HS-5 (cell line): ENCODE measurements at places on chromosomes 5 and 9.

DNA sequence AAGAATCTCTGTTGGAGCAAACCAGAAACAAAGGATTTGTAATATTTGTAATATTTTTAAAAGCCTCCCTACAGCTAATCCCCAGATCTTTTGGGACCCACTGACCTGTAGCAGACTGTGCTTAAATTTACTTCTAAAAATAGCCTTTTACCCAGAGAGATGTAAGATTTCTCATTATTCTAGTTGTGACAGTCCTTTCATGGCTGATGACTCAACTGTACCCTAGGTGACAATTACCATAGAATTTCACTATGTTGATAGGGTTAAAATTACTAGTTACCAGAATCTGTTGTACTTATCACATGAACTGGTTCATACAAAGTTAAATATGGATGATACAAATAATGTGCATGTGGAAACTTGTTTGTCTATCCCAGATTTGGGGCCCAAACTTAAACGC, 543.9 kb upstream of the SEMA6A start:
- DNase-seq, result no peak

DNA sequence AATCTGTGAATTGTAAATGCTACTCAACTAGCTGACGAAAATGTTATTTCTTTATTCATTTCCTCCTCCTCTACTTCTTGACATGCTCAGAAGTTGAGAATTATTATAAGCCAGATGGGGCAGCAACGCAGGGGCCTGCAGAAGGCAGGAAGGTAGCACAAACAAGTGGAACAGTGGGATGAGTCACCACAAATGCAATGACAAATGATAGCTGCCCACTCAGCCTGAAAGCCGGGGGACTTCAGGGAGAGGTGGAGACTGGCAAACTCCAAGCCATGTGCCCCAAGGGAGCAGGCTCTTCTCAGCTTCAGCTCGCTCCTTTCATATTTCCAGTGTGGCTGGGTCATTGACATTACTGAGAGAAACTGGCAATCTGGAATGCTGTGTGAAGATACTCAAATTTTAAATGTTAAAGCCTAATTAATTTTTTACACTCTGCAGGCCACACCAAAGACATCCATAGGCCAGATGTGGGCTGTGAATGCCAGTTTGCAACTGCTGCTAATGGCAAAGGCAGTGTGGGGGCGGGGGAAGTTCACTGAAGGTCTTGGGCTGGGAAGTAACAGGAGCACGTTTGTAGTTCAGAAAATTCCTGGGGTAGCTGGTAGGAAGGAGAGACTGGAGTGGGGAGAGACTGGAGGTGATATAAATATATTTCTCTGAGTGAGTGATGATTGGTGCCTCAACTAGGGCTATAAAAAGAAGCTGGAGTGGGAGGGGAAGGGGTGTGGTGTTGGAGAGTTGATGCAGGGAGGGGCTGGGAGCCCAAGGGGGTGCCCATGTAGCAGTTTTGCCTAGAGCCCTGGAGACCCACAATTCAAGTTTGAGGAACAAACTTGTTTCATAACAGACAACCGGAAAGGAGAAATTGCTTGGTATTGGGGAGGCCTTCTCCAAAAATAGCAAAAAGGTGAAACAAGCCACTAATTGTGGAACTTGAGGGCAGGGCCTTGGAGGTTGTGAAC, 20.8 kb upstream of the ADRB2 start:
- no peak for DNase-seq

- DNase-seq, result no peak
These were observed 628.2 kb upstream of the KLF4 start for GRCh38 chr9:108117795-108118194.

GRCh38 chr5:31317665-31318064, 124.2 kb downstream of the CDH6 start:
- DNase-seq, result no peak

DNA sequence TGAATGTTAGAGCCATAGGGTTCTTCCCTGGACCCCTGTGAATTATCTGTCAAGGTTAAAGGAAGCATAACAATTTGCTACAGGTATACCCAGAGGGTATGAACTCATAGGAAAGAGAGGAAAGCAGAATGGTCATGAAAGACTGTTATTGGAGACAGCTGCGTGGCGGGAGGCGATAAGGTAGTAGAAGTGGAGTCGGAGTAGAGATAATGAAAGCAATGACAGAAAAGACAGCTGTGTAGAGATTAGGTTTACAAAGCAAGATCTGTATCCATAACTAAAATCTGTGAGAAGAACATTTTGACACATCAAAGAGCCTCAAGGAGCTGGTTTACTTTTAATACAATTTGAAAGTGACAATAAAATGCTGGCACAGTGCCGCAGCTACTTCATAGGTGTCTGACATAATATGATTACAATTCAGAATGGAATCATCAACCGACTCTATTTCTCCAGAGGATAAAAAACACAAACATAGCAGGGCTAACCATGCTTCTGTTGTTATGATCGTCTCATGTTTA, 603.9 kb downstream of the CDH12 start:
- no peak for DNase-seq

- DNase-seq, result no peak
These were observed 670.8 kb downstream of the ACTL7B start for GRCh38 chr9:108184941-108185340.

GRCh38 chr9:14139287-14139686, 174.7 kb downstream of the NFIB start:
- no peak for DNase-seq

GRCh38 chr5:2039180-2039531, 156.4 kb upstream of the IRX4 start:
- no peak for DNase-seq

DNA sequence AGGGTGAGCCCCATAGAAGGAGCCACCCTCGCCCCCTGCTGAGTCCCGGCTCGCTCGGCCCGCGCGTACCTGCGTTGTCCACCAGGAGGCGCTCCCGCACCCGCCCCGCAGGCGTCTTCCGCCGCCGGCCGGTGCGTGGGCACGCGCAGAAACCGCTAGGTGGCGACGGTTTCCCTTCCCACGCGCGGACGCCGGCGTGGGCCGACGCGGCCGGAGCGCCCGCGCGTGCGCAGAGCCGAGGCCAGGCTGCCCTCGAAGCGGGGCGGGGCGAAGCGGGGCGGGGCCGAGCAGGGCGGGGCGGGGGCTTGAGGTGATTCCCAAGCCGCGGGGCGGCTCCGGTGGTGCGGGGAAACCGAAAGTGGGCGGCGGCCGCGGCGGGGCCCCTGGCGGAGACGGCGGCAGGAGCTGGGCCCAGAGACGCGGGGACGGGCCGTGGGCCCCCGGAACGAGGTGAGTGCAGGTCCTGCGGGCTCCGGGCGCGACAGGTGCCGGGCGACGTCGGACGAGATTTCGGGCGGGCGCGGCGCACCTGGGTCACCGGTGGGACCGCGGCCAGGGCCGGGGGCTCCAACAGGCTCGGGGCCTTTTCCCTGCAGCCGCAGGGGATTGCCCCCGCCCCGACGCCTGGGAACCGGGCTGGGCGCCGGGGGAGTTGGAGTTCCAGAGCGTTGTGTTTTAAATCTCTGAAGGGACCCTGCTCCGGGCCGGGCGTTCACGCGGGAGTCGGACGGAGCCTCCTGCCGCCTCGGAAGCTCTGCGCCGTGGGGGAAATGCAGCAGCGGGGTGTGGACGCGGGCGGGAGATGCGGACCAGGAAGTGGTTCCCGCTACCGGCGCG, at the start of gene TDRD7:
TDRD7 (plus strand) TSS at position 308 of the 837 bp plus-strand sequence. CDS start 16,370 bp downstream, outside the sequence.
- no peak for DNase-seq

GRCh38 chr5:33781286-33781685, 110.5 kb downstream of the ADAMTS12 start:
- DNase-seq, result peak; percentile 65

GRCh38 chr5:152264645-152265254, 140.3 kb downstream of the NMUR2 start:
- DNase-seq, result peak; percentile 5

- DNase-seq, result no peak
These were observed 572.6 kb upstream of the CLINT1 start for GRCh38 chr5:158431369-158432029.
